ENCODE measurements at places on chromosomes 2 and 18.

GRCh38 chr2:150806336-150806735 is 318.9 kb upstream of the RND3 start:
- no peak for DNase-seq

- DNase-seq = no peak
Observed at GRCh38 chr2:156890529-156891148, 366.9 kb upstream of the GALNT5 start.

GRCh38 chr2:102424754-102425153 is 1.8 kb downstream of the IL18RAP start:
- DNase-seq = no peak

DNA sequence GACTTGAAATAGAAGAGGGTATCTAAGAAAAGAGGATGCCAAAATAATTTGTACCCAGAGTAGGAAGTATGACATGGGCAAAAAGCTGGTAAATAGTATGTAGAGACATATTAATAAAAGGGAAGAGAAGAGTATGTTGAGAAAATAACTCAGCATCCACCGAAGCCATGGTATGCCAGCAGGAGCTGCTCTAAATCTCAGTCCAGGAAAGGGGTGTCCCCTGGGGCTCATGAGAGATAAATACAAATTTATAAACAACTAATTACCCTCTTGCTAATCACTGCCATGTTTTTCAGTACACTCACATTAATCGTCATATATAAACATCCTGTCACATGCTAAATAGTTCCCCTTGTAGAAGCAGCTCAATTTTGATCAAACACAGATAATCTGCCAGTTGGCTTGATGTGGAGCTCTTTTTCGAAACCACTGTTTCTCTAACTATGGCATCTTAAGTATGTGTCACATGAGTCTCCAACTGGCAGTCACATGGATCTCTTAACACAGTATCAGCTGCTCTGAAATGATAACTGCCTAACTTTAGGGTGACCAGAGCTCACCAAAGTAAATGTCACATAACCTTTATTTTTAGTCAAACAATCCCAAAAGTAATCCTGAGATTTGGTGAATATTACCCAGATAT is 31.9 kb downstream of the EXOC6B start:
- peak; percentile 67 for DNase-seq

DNA sequence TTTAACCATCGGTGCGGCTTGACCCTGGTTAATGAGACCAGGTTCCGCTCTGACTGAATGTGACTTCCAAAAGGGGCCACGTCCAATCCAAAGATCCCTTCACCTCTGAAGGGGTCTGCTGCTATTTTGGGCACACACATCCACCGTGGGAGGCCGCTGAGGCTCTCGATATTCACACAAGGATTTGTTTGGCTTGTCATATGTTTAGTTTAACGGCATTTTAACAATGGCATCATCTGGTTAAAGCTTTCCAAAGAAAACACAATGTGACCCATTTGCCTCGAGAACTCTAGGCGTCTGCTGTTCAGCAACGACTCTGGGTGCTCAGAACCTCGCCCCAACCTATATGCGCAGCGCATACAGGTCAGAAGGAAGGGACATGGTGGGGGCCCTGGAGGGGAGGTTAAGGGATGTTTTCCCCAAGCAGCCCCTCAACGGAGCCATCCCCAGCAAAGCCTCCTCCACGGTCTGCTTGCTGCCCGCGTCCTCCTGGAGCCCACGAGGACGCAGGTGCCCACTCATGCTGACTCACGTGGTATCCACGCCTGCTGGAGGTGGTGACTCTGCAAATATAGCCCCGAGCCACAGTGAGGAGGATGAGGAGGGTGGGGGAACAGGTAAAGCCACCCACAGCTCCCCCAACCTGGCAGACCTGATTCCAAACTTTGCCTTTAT is 260.3 kb downstream of the HDAC4 start:
- DNase-seq = no peak

DNA sequence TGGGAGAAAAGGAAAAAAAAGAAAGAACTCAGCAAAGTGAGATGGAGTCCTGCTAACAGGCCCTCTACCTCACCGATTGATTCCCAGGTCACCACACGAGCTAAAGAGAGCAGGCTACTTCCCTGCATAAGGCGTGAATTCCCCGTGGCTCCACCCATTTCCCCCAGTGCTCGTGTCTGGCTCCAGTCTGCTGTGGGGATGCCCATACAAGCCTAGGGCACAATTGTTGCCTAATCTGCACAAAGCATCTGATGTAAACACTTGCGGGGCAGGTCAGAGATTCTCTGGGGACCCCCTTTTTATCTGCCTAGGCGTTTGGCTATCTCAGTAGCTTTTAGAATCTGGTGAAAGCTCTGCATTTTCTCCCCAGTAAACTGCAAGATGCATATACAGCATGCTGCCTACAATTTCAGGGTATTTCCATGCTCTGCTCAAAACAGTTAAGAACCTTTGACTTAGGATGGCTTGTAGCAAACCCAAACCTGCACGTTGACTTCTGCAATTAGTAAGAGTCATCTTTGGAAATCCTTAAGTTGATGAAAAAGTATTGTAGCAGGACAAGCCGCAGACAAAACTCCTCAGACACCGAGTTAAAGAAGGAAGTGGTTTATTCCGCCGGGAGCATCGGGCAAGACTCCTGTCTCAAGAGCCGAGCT is 34.8 kb downstream of the MYO3B start:
- no peak for DNase-seq

DNA sequence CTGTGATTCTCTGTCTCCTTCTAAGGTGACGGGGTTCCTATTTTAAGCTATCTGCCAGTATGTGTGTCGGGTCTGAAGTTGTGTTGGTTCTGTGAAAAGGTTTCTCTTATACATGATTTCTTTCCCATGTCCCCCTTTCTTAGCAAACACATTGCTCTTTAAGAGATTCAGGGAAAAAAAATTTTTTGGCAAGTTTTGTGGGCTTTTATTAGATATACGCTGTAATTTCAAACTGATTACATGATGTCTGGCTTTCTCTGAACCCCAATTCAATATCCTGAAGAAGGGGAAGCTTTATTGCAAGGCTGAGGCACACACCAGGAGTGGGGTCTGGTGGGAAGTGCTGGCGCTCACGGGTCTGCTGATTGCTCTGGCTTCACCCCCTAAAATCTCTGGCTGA is 210.6 kb downstream of the AGPS start:
- DNase-seq = no peak

DNA sequence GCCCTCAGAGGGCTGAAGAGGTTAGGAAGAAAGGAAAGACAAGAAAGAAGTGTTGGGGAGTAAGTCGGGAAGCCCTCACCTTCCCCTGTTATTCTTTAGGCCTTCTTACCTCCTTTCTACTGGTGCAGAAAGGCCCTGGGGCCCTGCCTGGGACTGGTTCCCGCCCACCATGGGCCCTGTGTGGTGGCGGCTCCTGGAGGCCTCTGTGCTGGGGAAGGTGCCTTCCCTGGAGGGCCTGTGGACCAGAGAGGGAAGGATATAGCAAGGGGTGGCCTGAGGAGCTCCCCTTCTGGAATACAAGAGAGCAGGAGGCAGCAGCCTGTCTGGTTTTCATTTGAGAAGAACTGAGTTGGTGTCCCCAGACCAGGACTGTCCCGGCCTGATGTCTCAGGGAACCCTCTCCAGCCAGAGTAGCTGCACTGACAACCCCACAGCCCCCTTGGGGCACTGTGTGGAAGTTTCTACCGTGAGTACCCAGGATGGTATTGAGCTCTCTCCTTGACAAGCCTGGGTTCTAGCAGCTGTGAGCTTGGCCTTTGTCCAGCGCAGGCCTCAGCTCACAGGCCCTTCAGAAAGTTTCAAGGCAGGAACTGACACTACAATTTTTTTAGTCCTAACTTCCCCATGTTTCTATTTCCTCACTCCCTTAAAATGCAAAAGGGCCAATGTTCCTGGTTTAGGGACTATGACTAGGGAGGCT is 47.1 kb downstream of the EFR3B start:
- DNase-seq = peak; percentile 7

DNA sequence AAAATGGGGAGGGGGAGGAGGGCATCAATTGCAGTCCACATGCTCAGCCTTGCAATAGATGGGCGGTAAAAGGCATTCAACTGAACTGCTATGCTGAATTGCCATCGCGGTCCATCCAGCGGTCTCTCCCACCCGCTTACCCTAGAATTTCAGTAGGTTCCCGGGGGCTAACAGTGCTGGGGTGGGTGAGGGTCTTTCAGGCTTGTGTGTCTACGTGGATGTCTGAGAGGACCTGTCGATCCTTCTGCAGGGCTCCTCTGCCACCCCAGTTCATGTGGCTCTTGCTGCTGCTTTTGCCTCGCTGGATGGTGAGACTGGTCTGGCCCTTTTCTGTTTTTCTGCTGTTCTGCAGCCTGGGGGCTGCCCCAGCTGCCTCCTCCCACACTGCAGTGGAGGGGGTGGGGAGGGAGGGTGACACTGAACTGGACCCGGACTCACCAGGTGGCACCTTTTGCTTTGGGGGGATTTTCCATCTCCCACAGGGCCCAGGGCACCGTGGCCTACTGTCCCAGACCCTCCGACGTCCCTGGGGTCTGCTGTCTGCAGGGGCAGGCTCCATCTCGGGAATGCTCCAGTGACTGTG is 14.1 kb downstream of the ACKR3 start:
- DNase-seq = no peak

DNA sequence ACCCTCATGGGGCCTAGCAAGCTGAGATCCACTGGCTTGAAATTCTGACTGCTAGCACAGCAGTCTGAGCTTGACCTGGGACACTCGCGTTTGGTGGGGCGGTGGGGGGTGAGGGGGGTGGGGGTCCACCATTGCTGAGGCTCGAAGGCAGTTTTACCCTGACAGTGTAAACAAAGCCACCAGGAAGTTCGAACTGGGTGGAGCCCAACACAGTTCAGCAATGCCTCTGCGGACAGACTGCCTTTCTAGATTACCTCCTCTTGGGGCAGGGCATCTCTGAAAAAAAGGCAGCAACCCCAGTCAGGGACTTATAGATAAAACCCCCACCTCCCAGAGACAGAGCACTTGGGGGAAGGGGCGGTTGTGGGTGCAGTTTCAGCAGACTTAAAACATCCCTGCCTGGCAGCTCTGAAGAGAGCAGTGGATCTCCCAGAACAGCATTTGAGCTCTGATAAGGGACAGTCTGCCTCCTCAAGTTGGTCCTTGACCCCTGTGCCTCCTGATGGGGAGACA is 149.7 kb upstream of the TANK start:
- no peak for DNase-seq

DNA sequence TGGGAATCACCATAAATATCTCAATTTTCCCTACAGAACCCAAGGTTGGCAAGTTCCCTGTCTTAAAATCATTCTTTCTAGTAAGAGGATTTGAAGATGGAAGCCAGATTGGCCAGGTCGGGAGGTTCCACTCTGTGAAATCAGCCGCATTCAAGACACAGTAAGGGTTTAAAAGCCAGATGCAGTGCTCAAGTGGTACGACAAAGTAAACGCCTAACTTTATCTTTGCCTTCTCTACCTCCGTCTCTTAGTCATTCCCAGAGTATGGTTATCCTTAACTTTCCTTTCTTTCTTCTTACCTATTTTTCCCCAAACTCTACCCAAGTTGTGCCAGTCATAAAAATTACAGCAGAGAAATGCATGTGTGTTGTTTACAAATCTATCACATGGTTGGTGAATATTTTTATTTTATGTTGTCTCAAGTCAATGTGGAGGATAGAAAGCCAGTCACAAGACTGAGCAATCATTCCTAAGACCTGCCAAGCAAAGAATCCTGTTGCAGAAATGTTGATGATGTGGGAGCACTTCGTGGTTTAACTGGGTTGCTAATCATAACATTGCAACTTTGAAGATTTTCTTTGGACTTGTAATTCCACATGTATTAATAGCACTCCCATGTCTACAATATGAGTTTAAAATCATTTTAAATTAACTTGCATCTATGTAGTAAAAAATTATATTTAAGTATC is 62.6 kb downstream of the SLC40A1 start:
- peak; percentile 62 for DNase-seq

DNA sequence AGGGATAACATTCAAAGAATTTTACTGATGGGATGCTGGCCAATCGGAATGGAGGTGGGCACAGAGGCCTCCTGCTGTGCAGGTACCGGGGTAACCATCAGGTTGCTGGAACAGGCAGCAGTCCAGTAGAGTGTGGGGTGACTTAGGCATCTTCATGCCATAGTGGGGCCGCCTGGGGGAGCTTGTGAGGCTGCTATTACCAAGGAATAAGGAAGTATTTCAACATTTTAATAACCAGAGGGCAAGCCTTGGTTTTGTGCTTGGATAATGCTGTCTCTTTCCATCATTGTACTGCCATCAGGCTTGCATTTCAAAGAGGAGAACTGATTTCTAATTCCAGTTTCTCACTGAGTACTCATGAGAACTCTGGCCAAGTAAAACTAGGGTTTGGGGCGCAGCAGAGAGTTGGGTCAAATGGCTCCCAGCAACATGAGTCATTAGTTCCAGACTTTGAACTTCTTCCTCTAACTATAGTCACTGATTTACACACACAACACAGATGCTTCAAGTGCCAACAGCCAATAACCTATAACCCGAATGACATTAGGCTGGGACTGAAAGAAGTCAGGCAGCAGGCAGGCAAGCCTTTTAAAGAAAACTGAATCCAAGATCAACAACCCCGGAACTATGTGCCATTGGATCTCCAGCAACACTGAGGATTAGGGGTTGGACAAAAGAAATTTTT is 56.1 kb upstream of the FHL2 start:
- DNase-seq = peak; percentile 91

- peak; percentile 24 for DNase-seq
Observed at GRCh38 chr2:150126143-150126740, 361.2 kb downstream of the RND3 start.

- no peak for DNase-seq
Observed at GRCh38 chr18:31255953-31256352, 62.0 kb upstream of the DSG1 start.
